Activated B cell treated with CpG ODN at 0.5 μM for 24 hours (primary cell): ENCODE measurements at places on chromosomes 2 and 18.

GRCh38 chr2:191968120-191968519 is 121.2 kb upstream of the CAVIN2 start:
- no peak for DNase-seq

- DNase-seq, result no peak
These were observed 48.5 kb upstream of the PID1 start for GRCh38 chr2:229319558-229319957.

DNA sequence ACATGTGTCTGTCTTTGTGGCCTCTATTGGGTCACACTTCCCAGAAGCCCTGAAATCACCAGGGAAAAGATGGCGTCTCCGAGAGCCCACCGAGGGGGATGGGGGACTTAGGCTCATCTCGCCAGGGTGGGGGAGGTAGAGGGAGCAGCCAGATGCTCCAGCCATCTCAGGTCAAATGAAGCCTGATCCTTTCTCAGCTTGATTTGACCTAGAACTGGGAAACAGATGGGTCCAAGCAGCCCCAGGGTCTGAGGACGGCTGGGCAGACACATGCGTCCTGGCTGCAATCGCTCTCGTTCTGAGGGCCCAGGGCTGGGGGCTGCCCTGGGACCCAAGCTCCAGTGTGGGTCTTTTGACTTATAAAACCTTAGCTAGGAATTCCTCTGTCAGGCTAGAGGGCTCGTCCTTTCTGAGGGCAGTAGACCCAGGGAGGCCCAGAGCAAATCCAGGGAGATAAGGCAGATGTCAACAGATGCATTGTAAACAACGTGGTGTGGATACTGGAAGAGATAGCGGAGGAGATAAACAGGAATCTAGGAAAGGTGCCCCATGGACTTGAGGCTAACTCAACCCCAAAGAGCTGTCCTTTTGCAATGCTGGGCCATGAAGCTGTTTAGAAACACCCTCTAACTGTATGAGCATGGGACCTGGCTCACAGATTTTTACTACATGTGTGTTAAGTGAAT is 127.7 kb downstream of the MYCN start:
- DNase-seq, result no peak

- no peak for DNase-seq
These were observed 238.3 kb downstream of the PHLPP1 start for GRCh38 chr18:62953663-62954062.

- no peak for DNase-seq
These were observed 1.4 kb downstream of the ZBTB14 start for GRCh38 chr18:5294113-5294456.

DNA sequence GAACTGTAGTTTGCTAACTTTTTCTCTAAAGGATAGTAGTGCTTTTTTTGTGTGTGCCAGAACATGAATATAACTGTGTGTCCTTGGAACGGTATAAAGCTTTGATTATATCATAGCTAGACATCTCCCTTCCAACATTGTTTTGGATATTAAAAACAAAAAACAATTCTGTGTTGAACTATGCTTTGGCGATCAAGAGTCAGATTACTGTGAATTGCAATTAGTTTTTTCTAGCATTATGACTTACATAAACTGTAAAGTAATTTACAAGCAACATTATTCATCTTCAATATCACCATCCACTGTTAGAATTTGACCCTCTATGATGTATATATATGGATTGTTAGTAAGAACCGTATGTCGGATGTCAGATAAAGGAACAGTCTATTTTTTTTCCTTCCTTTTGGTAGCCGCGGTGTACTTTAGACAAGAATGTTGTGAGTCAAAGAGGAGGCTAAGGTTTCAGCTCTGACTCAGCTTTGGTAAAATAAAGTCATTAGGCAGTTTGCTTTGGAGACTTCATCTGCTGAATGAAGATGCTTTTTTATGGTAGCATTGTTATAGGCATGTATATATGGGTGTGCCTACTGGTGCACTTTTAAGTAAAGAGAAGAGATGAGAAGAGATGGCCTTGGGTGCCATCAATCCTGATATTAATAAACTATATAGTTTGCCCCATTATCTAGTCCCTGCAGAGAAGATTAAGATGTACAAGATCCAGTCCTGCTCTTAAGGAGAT is 76.4 kb downstream of the LTBP1 start:
- no peak for DNase-seq

DNA sequence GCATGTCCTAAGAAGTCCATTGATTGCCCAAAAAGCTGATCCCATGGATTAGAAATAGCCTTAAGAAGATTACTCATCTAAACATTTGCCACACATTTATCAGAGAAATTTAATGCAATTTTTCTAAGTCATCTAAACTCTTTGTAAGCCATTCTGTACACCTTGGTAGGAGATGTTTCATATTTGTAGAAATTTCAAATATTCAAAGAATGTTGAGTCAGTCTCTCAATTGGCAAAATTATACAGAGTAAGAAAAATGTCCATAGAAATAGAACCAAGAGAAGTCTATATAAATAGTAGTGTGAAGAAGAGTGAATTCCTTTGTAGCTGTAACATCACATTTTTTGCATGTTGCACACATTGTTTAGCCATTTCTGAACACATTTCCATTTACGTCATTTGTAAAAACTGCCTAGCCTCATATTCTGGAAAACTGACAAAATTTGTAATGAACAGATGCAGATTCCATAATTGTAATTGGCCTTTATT is 128.6 kb downstream of the MSTN start:
- no peak for DNase-seq
